ENCODE measurements at places on chromosomes 11 and 22. TPM values are rescaled to one million over a fixed set of nuclear protein-coding genes. Genes with fewer than 3 reads are reported as not detected.

IL17RA gene
- 3.4 TPM for total RNA-seq

OR52H1 gene
- total RNA-seq: not detected

FAT3 gene
- total RNA-seq: not detected

MRPL21 gene
- total RNA-seq: 106 TPM

MICAL2 gene
- total RNA-seq: 0.63 TPM

OR51D1 gene
- not detected for total RNA-seq

CREB3L1 gene
- 0.12 TPM for total RNA-seq

FREY1 gene
- total RNA-seq: 0.67 TPM

GGTLC2 gene
- total RNA-seq: not detected
